Activated naive CD4-positive, alpha-beta T cell (primary cell): ENCODE measurements at places on chromosomes 2 and 18.

DNA sequence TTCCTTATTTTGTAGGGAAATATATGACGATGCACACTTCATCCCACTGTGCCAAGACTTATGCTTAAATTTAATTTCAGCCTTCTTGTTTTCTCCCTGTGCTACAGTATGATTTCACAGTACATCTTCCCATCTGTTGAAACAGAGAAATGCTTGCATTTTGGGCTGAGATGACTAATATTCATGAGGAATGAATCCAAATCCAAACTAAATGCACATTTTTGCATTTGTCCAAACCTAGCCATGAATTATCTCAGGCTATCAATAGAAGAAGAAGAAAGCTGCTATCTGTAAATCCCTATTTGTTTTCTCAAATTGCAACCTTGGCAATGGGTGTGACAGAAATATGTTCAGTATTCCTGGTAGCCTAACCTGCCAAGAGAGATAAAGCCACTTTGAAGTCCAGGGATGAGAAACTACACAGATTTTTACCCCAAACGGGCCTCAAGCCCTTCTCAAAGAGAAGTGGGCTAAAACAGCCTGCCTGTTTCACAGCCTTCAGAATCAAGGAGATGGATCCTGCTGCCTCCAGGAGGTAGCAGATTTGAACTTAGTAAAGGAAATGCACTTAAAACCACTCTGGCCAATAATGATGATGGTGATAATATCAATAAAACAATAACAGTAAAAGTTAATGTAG is 306.9 kb upstream of the NT5C1B start:
- DNase-seq, result no peak

DNA sequence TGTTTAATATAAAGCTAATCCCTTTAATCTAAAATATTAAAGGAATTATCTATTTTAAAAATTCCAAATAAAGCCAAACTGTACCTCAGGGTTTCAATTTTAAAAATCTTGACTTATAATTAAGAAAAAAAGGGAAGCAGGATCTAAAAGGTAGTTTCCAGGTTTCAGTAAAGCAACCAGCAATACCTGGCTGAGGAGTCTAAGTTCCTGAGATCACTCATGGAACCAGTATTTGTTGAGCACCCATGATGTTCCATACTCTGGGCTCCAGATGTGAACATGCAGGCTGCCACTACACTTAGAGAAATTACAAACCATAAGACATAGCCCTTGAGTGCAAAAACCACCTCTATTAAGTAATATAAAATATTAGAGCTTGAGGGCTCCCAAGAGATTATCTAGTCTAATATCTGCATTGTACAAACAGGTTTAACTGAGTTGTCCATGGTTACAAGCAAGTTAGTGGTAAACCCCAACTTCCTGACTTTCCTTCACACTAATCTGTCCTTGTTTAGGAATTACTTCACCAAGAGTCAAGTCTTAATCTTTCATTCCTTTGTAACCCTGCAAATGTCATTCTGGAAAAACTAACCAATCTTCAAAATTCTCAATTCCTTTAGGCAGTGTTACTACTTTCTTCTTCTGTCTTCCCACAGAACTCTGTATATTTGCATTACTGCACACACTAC is 49.2 kb downstream of the CLASP1 start:
- DNase-seq, result no peak

- no peak for DNase-seq
These were observed 75.2 kb downstream of the CABLES1 start for GRCh38 chr18:23210526-23210925.

GRCh38 chr2:52964916-52965530 is 802.6 kb upstream of the CHAC2 start:
- no peak for DNase-seq
